ENCODE measurements at places on chromosomes 3 and 15. TPM values are rescaled to one million over a fixed set of nuclear protein-coding genes. Genes with fewer than 3 reads are reported as not detected.

Gene GOLGA8S
- 0.09 TPM for total RNA-seq

Gene RAF1
- 73.7 TPM for total RNA-seq

Gene PP2D1
- not detected for total RNA-seq

Gene CHRM5
- total RNA-seq = under 0.01 TPM

Gene GABRB3
- not detected for total RNA-seq

Gene ZNF385D
- 0.27 TPM for total RNA-seq

Gene DCBLD2
- total RNA-seq = 98.2 TPM

Gene WDR93
- under 0.01 TPM for total RNA-seq

Gene MYO5A
- 66.7 TPM for total RNA-seq

Gene CSK
- total RNA-seq = 41.5 TPM

Gene ZNF619
- total RNA-seq = 5.6 TPM
